ENCODE measurements at places on chromosomes 5 and 9.

GRCh38 chr9:129813661-129814060 is 10.3 kb downstream of the TOR1A start:
- no peak for DNase-seq

DNA sequence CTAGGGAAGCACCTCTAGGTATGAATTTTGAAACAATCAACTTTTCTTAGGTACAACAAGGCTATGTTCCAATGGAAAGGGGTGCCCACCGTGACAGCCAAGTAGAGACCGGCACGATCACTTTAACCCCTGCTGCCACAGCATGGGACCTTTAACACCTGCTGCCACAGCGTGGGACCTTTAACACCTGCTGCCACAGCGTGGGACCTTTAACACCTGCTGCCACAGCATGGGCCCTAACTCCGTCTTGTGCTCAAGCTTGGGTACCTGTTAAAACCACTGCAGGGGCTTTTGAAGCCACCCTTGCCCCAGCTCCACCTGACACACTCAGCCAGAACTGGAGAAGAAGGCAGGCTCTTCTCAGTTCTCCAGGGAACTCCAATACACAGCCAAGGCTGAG is 18.2 kb upstream of the MXD3 start:
- no peak for DNase-seq

GRCh38 chr5:1243487-1244130 is 18.4 kb downstream of the SLC6A18 start:
- DNase-seq = no peak

GRCh38 chr5:59098743-59099142 is 515.9 kb downstream of the RAB3C start:
- no peak for DNase-seq

DNA sequence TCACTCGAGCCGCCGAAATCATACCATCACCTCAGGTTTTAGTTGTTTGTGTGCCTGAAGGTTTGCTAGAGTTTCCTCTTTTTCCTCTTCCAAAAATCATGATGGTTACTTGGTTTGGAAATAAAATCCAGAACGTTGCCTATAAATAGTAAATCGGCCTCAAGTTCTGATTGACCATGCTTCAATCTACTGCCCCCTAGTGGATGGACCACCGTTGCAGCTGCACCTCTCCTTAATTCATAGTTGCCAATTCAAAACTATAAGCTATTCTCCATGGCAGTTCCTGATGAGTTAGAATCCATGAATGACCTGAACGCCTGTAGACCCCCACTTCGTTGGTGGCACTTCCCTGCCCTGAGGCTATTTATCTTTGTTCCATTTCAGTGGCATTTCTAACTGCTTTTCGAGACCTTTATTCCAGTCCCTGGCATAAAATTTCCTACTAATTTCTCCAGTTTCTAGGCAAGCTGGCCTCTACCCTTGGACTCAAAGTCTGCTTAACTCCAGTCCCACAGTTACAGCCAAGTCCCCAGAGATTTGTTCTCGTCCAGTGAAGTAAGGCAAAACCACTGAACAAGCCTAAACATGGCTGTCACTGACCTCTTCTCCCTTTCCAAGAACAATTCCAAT is 422.6 kb downstream of the EFNA5 start:
- DNase-seq = peak; percentile 47

- DNase-seq = no peak
Measured at GRCh38 chr5:169301386-169301934, 521 bp upstream of the SLIT3 start.

GRCh38 chr9:2138646-2139045 is 123.5 kb downstream of the SMARCA2 start:
- DNase-seq = no peak

GRCh38 chr5:137822984-137823383 is 44.7 kb upstream of the MYOT start:
- DNase-seq = no peak

GRCh38 chr5:126811515-126812198 is 34.7 kb downstream of the LMNB1 start:
- peak; percentile 72 for DNase-seq

DNA sequence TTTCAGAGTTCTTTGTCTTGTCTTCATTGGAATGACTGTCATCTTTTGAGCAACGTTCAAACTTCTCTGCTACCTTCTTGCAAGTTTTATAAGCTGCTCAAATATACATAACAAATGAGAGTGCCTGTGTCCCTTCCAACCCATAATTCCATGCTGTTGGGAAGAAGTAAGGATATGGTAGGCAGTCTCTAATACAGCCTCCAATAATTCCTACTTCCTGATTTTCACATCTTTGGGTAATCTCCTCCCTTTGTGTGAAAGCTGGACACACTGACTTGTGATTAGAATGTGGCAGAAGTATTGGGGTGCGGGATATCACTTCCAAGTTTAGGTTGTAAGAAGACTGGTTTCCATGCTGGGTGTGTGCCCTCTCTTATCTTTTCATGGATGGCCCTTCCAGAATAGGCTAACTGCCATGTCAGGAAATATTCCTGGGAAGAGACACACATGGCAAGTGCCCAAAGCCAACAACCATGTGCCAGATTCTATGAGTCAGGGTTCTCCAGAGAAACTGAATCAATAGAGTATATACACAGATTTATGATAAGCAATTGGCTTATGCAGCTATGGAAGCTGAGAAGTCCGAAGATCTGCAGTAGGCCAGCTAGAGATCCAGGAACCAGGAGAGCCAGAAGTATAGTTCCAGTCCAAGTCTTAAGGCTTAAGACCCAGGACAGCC is 531.3 kb downstream of the NTRK2 start:
- peak; percentile 10 for DNase-seq

All from ELR (cell line).